ENCODE measurements at places on chromosomes 7 and 10. TPM values are rescaled to one million over a fixed set of nuclear protein-coding genes. Genes with fewer than 3 reads are reported as not detected.

CALD1 gene
- 444 TPM for total RNA-seq

ITGB8 gene
- total RNA-seq: 30.4 TPM

CYP2E1 gene
- total RNA-seq: 0.83 TPM

ADCYAP1R1 gene
- 8.8 TPM for total RNA-seq

MCM10 gene
- total RNA-seq: 1.7 TPM

PNLIP gene
- not detected for total RNA-seq

GIMAP2 gene
- total RNA-seq: 13.3 TPM

HOXA5 gene
- total RNA-seq: 0.97 TPM

SPDYE11 gene
- total RNA-seq: not detected

FEZF1 gene
- total RNA-seq: not detected

VENTX gene
- 0.71 TPM for total RNA-seq

GATA3 gene
- total RNA-seq: 0.42 TPM

ATG9B gene
- total RNA-seq: 0.40 TPM

EVX1 gene
- not detected for total RNA-seq

PLXNA4 gene
- total RNA-seq: 16.6 TPM

TCF7L2 gene
- 21.1 TPM for total RNA-seq

SPDYE2 gene
- total RNA-seq: 0.20 TPM

TIAL1 gene
- 86.4 TPM for total RNA-seq

DPY19L1 gene
- total RNA-seq: 32.7 TPM

SLC29A4 gene
- total RNA-seq: 2.5 TPM

SIRT1 gene
- total RNA-seq: 31.2 TPM

KLLN gene
- 2.0 TPM for total RNA-seq

ZNF316 gene
- total RNA-seq: 28.4 TPM

BLNK gene
- total RNA-seq: 2.2 TPM

GFRA1 gene
- 11.8 TPM for total RNA-seq

ZPBP gene
- total RNA-seq: not detected

Data from ovary (tissue), 10 donors.